HT-29 (cell line): ENCODE measurements at places on chromosomes 7 and 10. TPM values are rescaled to one million over a fixed set of nuclear protein-coding genes. Genes with fewer than 3 reads are reported as not detected.

The DOCK1 gene
- total RNA-seq = 28.4 and 32.6 TPM in 2 replicates

DNA sequence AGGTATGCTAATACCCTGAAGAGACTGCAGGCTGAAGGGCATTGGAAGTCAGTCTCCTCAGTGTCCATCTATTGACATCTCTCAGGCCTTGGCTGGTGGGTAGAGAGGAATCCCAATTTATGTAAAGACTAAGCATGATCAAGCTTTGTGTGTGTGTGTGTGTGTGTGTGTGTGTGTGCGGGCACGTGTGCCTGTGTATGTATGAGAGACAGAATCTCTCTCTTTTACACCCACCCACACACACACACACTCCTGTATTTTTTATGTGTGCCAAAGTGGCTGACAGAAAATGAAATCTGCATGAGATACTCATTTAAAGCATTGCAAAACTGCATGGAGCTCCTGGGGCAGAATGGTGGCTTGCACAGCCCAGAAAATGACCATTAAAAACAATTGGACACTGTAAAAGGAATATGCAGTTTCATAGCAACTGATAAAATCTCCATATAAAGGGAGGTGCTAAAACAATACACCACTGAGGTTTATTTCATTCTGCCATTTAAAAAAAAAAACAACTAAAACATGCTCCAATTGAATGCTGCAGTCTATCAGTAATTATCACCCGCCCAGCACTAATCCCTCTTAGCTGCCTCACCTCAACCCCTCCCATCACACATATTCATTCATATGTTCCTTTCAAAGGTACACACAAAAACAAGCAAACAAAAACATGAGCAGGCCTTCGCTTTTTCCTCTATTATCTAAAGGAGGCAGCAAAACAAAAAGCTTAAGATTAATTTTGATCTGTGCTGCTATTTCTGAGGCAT lies 385.0 kb downstream of the KCNMA1 start:
- DNase-seq = no peak

- DNase-seq = no peak
Observed at GRCh38 chr10:89646889-89647657, 2.0 kb upstream of the PANK1 start.

DNA sequence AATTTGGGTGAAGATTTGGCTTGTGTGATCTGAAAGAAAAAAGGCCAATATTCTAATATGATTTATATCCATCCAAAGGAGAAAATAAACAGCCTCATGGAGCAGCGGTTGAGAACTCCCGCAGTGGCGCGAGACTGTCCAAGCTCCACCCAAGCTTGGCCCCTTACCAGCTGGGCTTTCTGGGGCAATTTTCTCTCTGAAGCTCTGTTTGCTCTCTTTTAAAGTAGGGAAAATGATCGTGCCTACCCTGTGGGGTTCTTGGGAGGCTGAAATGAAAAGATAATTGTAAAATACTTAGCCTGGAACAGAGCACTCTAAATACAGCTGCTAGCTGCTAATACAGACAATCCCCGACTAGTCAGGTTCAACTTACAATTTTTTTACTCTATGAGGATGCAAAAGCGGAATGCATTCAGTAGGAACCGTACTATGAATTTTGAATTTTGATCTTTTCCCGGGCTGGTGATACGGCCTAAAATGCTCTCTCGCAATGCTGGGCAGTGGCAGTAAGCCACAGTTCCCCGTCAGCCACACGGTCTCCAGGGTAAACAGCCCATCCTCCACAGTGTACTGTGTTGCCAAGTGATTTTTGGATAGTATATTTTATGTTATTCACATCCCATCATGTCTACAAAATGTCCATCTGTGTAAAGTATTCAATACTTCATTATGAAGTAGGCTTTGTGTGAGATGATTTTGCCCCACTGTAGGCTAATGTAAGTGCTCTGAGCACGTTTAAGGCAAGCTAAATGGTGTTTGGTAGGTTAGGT lies 137.7 kb downstream of the CHN2 start:
- no peak for DNase-seq

- DNase-seq = no peak
Observed at GRCh38 chr7:101536232-101536631, 92.9 kb downstream of the MYL10 start.

- DNase-seq = no peak
Observed at GRCh38 chr10:44297963-44298362, 86.9 kb downstream of the CXCL12 start.

GRCh38 chr7:90923541-90923997 lies 327.4 kb downstream of the CDK14 start:
- DNase-seq = no peak

The SLC26A5 gene
- total RNA-seq = not detected in 2 replicates

The HSPA12A gene
- total RNA-seq = 0.18 and 0.92 TPM in 2 replicates

The MYL10 gene
- not detected in 2 replicates for total RNA-seq

GRCh38 chr7:123727071-123727837 lies 21.5 kb downstream of the WASL start:
- no peak for DNase-seq

The GIMAP7 gene
- total RNA-seq = not detected in 2 replicates

DNA sequence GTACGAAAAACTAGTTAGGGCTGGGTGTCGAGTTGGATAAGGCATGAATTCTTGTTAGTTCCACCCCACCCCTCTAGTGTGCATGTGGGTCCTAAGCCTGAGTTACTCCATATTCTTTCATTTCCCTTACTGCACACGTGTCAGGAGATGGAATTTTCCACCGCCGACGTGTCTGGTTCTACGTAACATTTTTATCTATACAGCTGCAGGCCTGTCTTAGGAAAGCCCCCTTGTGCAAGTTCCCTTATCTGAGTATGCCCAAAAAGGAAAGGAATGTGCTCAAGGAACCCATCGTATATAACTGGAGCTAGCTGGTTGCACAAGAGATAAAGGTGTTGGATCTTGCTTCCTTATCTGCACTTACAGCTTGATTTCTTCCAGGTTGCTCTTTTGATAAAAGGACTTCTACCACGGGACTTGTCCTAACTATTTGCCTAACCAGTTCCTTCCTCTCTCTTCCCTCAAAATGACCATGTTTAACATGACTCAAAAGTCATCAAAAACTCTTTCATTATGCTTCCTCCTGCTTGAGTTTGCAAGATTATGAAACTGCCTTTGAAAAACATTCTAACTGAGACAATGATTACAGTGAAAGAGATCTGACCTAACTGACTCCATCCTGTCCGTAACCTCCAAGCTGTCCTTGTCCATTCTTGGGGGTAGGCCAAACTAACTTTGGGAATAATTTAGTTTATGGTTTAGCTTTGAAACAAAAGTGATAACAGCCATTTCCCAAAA lies 181.4 kb downstream of the AKR1D1 start:
- DNase-seq = no peak

DNA sequence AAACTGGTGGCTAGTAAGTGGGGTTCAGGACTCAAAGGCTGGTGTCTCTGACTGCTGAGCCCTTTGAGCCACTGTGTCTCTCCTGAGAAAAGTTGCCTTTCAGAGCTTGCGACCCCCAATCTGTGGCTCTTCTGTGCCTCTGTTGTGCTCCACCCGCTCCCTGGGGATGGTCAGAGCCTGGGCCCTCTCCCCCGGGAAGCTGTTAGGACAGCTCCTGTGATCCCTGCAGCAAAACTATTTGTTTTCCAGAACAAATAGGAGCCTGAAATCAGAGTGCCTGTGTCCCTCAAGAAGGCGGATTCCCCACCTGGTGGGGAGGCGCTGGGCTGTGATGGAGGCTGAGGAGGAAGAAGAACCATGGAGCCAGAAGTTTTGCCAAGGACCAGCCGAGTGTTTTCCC lies 56.4 kb upstream of the MXI1 start:
- DNase-seq = no peak

The ELFN1 gene
- 0.92 and 1.7 TPM in 2 replicates for total RNA-seq

The NPSR1 gene
- total RNA-seq = 2.2 and 3.0 TPM in 2 replicates

DNA sequence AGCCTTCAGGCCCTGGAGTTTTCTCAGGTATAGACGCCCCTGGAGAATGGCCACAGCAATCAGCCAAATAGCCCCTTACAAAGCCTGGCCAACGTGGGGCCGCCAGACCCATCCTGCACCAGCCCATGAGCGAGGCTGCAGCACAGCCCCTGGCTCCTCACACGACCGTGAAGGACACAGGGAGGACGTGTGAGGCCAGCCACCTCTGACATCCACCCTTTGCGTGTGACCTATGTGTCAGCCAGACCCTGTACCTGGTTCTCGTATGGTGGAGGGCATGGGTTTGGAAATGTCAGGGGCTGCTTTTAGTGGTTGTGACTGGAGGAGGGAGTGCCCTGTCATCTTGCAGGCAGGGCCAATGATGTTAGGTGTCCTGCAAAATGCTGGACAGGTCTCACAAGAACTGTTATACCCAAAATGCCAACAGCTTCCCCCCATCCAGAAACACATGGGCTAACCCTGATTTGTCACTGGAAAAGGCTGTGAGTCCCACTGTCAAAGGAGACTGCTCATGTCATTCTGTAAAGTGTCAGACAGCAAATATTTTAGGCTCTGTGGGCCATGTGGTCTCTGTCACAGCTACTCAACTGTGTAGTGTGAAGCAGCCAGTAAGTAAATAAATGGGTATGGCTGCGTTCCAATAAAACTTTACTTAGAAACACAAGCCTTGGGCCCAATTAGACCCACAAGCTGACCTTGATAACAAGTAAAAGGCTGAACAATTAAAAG lies 30.0 kb downstream of the NOD1 start:
- no peak for DNase-seq

DNA sequence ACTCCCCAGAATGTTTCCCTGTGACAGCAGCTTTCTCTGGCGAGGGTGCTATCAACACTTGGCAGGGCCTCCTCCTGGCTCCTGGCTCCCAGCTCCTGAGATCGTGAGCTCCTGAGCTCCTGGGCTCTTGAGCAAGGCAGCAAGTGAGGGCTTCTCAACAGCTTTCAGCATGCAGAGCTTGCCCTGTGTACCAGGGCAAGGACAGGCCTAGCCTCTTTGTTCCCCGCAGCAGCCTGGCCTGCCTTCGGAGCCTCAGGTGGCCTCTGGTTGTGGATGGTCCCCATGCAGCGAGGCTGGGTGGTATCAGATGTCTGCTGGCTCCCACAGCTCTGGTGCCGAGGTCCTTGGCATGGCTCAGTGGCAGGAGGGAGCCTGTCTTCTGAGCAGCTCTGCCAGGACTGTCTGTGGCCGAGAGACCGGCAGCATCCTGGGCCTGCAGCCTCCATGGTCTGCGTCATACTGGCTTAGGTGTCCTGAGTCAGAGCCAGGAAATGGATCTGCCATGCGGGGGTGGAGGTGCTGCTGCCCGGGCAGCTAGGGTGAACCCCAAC lies 44.2 kb downstream of the ZMIZ1 start:
- no peak for DNase-seq

- no peak for DNase-seq
Observed at GRCh38 chr7:25611196-25611595, 382.9 kb upstream of the NPVF start.

DNA sequence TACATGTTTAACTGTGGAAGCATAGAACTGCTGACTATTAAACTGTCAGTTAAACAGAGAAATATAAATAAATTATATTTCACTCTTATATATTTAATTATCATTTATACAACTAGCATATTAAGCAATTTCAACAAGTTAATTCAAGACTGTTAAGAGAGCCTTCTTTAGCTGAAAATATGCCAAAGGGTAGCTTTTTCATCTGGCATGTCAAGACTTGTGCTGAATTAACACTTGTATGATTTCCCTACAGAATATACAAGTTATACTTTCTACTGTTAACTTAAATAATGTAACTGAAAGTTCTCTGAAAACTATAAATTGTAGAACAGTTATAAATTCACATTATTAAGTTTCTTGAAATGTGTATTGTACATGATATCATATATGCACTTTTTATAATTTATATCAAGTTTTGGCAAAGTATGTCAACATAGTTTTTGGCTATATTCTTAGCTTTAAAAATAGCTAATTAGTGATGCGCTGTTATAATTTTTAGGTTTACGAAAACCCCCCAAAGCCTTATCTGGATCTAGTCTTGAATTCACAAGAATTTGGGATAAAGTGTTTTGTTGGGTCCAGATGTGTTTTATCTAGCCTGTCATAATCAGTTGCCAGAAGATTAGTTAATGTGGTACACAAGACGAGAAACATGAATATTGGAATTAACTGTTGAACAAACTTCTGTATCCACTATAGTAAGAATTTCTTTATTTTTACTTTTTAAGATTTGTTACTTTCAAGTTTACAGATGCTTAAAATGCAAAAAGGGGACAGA lies 231.1 kb upstream of the FOXP2 start:
- no peak for DNase-seq

DNA sequence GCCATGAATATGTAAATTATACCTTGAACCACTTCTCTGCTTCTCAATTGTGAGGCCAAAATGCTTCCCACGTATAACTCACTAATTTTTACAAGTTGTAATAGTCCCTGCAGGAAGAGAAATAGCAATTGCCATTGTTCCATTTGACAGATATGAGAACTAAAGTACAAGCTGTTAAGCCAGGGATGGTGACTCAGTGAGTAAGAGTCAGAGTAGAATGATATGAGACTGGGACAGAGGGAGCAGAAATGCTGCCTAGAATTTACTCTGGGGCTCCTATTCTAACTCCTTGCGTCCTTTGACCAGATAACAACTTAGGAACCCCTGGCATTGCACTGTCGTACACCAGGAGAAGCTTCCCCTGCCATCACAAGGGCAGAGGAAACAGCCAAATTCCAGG lies 45.1 kb upstream of the SEPTIN7 start:
- DNase-seq = no peak

DNA sequence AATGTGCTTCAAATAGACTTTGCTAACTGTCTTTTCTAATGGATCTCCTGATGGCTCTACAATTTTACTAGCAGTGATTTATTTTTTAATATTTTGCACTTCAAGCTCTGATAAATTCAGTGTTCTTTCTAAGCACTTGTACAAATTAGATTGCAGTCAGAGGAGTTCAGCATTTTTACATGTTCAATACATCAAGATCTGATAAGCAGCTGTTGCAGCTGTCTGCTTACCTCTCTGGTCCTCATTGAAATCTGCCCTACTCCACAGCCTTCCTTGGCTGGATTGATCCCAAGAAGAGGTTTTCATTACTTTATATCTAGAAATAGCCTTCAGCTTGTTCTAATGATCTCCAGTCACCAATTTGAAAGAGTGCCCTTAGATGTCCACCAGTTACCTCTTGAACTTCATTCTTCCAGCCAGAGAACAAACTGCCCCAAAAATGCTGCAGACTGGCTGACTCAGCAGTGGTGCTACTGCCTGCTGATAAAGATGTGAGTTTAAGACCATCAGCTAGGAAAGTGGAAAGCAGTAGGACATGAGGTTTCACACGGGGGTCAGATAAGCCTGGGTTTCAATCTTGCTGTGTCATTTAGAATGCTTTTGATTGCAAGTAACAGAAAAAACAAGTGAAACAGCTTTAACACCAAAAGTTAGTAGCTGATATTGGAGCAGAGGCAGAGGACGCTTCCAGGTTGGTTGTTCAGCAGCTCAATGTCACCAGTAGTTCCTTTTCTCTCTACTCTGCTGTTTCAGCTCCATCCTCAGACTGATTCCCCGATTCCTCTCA lies 350.9 kb upstream of the NPVF start:
- DNase-seq = no peak

GRCh38 chr10:50470798-50471582 lies 152.8 kb downstream of the SGMS1 start:
- DNase-seq = peak; percentile 68

The RARRES2 gene
- 10.5 and 12.6 TPM in 2 replicates for total RNA-seq

GRCh38 chr7:94303695-94304094 lies 91.0 kb upstream of the COL1A2 start:
- no peak for DNase-seq

- no peak for DNase-seq
Observed at GRCh38 chr7:101159696-101160674, 5.4 kb downstream of the VGF start.

The CLCN1 gene
- total RNA-seq = 2.8 and 3.0 TPM in 2 replicates

GRCh38 chr7:33733870-33734650 lies 171.3 kb upstream of the BMPER start:
- DNase-seq = peak; percentile 24

The BTBD16 gene
- 4.0 and 4.7 TPM in 2 replicates for total RNA-seq

The CH25H gene
- total RNA-seq = not detected in 2 replicates

The DPP6 gene
- total RNA-seq = not detected in 2 replicates

The CYP3A4 gene
- total RNA-seq = not detected in 2 replicates

- DNase-seq = no peak
Observed at GRCh38 chr10:11232222-11232961, 214.7 kb downstream of the CELF2 start.
